ENCODE measurements at places on chromosomes 2 and 18.

GRCh38 chr18:4551001-4551360 lies 95.9 kb upstream of the DLGAP1 start:
- no peak for DNase-seq

GRCh38 chr2:241550616-241551580 lies 7.6 kb upstream of the BOK start:
- no peak for DNase-seq

DNA sequence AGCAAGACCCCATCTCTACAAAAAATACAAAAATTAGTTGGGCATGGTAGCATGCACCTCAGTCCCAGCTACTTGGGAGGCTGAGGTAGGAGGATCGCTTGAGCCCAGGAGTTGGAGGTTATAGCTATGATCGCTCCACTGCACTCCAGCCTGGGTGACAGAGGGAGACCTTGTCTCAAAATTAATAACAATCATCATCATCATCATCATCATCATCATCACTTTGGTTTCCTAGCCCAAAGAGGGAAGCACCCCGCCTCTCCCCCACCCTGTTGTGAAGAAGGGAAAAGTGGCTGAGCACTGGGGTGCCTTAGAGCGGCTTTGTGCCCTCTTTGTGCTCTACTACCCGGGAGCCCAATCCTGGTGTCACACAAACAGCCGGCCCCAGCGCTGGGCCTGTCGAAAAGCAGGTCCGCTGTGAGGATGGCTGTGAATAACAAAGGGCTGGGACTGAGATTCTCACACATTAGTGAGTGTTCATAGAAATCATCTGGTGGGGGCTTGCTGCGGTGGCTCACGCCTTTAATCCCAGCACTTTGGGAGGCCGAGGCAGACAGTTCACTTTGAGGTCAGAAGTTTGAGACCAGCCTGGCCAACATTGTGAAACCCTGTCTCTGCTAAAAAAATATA lies 42.6 kb upstream of the ASXL2 start:
- no peak for DNase-seq

- DNase-seq: no peak
Measured at GRCh38 chr2:205780645-205781044, 98.3 kb downstream of the NRP2 start.

DNA sequence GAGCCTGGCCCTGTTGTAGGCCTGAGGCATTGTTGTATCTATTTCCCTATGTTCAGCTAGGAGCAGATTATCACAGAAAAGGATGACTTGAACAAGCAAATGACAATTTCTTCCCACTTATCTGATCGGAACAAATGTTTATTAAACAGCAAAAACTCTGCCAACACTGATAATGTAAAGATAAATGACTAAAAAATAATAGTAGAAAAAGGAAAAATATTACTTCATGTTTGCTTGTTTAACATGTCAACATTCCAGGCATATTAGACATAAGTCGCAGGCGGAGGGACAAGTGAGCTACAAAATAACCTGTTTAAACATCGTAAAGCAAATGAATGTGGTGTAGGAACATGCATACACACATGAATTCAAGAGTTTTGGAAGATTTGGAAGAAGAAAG lies 257.9 kb downstream of the TMX3 start:
- DNase-seq: no peak

- no peak for DNase-seq
Measured at GRCh38 chr2:42261518-42262195, 92.5 kb downstream of the EML4 start.

- no peak for DNase-seq
Measured at GRCh38 chr2:150570712-150571111, 83.2 kb upstream of the RND3 start.

- no peak for DNase-seq
Measured at GRCh38 chr2:38700881-38701458, 35.1 kb downstream of the GALM start.

DNA sequence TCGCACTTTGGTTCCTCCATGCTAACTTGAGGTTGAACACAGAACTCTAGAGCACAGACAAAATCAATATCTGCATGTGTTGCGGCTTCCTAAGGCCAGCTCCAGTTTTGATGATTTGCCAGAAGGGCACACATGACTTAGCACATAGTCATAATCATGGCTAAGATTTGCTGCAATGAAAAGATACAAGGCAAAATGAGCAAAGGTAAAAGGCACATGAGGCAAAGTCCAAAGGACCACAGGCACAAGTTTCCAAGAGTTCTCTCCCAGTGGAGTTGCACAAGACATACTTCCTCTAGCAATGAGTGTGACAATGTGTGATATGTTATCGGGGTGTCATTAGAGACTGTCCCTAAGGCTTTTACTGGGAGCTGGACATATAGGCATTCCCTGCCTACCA lies 24.2 kb upstream of the CXXC1 start:
- DNase-seq: no peak

- DNase-seq: no peak
Measured at GRCh38 chr2:101550555-101550954, 75.6 kb upstream of the RFX8 start.

DNA sequence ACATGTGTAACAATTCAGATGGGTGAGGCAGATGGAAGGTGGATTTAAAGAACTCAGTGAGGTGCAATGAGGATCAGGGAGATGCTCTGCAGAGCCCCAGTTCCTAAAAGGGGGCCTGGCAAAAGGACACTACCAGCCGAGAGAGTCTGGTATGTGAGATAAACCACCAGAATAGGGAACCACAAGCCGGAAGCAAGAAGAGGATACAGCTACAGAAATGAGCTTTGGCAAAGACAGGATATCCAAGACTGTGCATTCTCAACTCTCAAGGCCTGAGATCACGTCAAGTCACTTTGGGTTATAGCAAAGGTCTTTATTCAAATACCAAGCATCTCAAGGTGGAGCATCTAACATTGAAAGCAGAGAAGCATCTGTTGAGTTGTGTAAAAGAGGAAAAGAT lies 293.5 kb downstream of the ARHGAP15 start:
- no peak for DNase-seq

DNA sequence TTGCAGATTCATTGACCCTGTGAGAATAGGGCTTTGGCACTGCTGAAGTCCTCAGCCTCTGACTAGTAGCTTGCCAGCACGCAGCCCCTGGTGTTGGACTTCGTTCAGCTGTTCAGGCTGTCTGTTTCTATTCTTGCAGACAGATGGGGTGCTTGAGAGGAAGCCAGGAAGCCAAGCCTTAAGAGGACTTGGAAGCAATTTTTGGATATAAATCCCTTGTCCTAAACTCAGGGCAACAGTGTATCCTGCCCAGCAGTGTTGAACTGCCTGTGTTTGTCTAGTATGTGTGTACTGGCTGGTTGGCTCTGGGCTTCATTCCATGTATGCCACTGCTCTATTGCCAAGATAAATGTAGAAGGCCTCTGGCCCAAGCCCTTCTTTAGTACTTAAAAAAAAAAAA lies 108.6 kb downstream of the COMMD1 start:
- no peak for DNase-seq

DNA sequence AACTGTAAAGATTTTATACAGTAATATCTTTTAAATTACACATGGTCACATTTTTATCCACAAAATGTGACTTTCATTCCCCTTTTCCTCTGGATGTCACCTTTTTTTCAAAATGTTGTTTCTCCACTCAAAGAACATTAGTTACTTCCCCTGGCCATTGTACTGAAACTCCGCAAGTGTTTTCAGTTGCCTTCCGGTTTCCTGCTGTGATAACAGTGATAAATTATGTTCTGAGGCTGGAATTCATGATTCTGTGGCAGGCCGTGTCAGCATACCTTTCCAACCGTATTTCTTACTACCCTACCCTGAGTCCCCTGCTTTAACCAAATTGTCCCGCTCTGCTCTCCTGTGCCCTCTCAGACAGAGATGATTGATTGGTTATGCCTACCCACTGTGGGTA lies 53.5 kb downstream of the MGAT5 start:
- DNase-seq: no peak

DNA sequence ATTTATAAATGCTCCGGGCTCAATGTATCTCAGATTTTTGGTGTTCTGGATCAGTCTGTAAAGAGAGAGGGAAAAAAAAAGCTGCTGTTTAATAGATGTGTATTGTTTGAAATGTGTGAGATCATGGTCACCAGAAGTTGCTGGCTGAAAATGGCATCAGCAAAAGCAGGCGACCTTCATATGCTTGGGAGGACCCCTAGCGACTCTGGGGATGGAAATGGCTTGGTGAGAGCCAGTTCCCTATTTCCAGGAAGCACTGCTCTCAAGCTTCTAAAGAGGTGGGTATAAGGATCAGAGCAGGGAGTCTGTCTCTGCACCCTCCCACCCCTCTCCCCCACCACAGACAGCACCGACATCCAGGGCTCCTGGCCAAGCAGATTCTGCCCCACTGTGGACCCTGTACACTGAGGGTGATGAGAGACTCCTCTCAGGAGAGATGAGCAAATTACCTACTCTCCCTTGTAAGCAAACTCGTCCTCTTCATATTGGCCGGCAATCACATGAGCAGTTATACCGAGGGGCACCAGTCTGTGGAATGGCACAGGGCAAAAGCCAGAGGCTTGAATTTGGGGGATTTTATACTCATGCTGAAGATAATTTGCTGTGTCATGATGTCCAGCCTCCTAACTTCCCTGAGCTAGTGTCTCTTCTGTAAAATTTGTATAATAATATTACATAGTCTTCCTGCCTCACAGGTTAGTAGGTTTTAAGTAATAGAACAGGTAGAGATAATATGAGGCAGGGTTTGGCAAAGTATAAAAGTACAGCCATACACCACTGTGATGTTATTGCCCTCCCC lies 29.6 kb downstream of the LHCGR start:
- peak; percentile 46 for DNase-seq

GRCh38 chr18:55088000-55088401 lies 128.7 kb upstream of the CCDC68 start:
- DNase-seq: no peak

Measured in dorsolateral prefrontal cortex (tissue), 122 donors.